ENCODE measurements at places on chromosomes 12 and 14.

GRCh38 chr14:21496453-21496852, 14.7 kb downstream of the METTL3 start:
- DNase-seq = no peak

GRCh38 chr12:112740387-112740934, 51.1 kb upstream of the RPH3A start:
- DNase-seq = no peak

- DNase-seq = no peak
These were observed 18.5 kb upstream of the MLXIP start for GRCh38 chr12:122060081-122060501.

DNA sequence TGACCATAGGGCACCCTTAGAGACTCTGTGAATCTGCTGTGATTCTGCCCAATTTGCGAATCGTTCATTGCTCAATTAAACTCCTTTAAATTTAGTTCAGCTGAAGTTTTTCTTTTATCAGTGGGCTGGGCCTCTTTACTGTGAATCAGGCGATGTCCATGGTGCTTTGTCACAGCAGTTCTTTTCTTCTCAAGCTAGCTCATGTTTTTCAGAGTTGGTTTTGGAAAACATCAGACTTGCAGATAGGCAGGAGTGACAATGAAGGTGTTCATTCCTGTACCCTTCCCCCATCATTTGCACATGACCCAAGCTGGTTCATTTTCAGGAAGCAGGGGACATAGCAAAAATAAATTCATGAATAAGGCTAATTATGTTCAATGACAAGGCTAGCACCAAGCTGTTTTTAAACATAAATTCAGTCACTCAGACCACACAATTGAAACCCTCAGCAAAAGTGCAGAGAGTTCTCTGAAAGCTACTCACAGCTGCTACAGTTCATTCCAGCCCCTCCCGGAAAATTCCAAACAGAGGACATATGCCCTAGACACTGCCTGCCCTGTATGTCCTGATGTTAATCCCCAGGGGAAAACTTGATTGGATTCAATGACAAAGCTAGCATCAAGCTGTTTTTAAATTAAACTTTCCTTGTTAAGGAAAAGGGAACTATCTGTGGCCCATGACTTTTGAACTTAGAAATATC, 383.3 kb downstream of the C12orf75 start:
- DNase-seq = no peak

- DNase-seq = no peak
These were observed 309.9 kb downstream of the VRK1 start for GRCh38 chr14:97107080-97107479.
